Memory B cell (primary cell): ENCODE measurements at places on chromosomes 16 and 17.

GRCh38 chr17:73482894-73483293 is 161.4 kb downstream of the SDK2 start:
- no peak for DNase-seq

GRCh38 chr16:14196011-14196410 is 124.9 kb downstream of the MRTFB start:
- DNase-seq = no peak

DNA sequence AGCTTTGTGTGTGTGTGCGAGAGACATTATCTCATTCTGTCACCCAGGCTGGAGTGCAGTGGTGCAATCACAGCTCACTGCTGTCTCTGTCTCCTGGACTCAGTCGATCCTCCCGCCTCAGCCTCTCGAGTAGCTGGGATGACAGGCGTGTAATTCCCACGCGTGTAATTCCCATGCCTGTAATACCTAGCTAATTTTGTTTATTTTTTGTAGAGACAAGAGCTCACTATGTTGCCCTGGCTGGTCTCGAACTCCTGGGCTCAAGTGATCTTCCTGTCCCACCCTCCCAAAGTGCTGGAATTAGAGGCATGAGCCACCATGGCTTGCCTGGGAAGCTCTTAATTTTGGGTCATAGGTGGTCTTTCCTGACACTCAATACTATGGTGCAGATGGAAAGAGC is 205.3 kb upstream of the TNRC6C start:
- no peak for DNase-seq

GRCh38 chr16:84514295-84514873 is 9.9 kb upstream of the MEAK7 start:
- no peak for DNase-seq

DNA sequence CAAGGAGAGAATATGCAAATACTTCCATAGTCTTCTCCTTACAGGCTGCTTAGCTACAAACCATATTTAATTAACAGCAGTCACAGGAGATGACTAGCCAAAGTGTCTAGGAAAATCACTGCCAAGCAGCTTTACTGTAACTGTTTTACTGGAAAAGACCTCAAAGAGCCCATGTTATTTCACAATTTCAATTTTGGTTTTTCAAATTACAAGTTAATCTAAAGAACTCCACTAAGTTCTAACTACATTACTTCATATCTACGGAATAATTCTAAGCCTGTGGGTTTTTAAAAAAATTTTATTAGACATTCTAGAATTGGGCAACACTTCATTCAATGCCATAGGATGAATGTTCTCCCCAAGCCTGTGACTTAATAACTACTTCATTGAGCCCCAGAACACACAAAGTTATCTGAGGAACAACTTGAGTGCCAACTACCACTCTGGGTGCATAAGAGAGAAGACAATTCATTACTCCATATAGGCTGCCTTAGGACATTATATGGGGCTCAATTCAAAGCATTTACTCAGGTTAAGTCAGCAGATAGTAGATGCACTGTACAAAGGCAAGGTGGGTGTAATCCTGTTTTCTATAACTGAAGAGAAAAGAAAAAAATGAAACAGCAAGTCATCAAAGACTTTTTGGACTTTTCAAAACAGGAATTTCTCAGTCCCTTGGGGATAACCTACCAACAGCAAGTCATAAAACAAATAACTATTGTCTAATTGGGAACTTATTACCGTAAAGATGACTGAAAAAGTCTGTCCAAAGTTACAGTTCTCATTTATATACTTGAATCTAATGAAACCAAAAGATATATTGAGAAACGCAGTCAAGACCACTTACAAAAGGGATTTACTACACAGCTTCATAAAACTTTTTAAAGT is 33.0 kb downstream of the STAT3 start:
- DNase-seq = no peak

DNA sequence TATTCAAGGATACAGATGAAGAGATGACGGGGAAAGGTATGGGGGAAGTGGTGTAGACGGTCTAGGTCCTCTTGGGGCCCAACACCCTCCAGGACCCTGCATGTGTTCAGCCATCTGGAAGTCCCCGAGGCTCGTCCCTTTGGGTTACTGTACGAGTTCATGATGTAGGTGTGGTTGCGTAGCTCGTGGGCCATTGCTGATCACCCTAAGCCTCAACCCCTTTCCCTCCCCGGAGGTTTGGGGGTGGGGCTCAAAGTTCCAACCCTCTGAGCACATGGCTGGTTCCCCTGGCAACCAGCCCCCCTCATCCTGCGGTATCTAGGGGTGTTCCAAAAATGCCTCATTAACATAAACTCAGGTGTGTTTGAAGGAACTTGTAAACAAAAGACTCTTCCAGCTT is 98.8 kb upstream of the METRNL start:
- no peak for DNase-seq

DNA sequence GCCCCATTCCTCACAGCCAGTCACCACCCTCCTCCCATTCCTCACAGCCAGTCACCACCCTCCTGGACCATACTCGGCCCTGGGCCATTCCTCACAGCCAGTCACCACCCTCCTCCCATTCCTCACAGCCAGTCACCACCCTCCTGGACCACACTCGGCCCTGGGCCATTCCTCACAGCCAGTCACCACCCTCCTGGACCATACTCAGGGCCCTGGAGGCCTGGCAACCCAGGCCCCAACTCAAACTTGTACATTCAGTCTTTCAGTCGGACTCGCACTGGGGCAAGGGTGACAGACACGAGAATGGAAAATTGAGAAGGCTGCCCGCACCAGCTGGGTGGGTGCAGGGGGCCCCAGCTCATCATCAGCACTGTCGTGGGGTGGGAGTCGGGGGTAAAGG is 30.4 kb upstream of the FOXK2 start:
- DNase-seq = no peak

- DNase-seq = no peak
These were observed 24.0 kb downstream of the PDIA2 start for GRCh38 chr16:306911-307370.

DNA sequence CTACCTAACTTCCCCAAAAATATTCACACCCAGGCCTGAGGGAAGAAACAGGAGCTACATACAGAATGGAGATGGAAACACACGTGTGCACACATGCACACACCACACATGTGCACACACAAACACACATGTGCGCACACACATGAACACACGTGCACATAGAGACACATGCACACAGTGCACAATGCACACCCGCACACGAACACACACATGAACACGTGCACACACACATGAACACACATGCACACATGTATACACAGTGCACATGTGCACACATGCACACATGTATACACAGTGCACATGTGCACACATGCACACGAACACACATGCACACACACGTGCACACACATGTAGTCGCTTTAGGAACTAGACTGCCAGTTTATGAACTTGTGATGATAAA is 18.8 kb downstream of the CA5A start:
- no peak for DNase-seq

DNA sequence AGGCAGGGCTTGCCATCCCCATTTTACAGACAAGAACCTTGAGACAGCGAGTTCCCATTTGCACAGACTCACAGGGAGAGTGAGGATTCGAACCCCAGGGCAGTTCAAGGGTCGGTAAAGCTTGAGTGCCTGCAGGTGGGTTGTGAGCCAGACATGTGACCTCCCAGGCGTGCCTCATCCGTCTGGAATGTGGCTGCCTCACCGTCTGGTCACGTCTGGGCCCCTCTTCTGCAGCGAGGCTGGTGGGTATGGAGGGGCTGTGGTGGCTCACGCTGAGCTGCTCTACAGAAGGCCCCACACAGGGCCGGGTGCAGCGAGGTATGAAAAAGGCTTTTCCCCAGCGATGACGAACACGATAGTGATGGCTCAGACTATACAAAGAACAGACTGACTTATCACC is 35.8 kb upstream of the LHX1 start:
- no peak for DNase-seq

DNA sequence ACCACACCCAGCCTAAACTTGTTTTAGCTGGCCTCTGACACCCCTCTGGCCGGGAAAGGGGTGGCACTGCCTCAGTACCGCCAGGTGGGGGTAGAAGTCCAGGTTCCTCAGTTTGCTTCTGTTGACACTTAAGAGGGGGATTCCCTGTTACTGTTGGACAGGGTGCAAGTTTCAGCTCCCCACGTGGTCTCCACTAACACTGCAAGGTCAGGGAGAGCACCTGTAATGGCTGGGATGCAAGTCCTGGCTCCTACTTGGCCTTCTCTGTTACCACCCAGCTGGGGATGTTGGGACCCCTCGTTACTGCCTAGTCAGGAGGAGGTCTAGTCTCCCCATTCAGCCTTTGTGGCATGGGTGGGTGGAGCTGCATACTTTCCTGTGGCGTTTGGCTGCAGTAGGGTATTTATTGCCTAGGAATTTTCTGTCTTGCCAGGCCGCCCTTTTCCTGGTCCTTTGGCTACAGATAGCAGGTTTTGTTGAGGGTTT is 10.6 kb upstream of the MFAP4 start:
- no peak for DNase-seq

GRCh38 chr16:29303520-29303919 is 103.0 kb downstream of the NPIPB11 start:
- DNase-seq = no peak

DNA sequence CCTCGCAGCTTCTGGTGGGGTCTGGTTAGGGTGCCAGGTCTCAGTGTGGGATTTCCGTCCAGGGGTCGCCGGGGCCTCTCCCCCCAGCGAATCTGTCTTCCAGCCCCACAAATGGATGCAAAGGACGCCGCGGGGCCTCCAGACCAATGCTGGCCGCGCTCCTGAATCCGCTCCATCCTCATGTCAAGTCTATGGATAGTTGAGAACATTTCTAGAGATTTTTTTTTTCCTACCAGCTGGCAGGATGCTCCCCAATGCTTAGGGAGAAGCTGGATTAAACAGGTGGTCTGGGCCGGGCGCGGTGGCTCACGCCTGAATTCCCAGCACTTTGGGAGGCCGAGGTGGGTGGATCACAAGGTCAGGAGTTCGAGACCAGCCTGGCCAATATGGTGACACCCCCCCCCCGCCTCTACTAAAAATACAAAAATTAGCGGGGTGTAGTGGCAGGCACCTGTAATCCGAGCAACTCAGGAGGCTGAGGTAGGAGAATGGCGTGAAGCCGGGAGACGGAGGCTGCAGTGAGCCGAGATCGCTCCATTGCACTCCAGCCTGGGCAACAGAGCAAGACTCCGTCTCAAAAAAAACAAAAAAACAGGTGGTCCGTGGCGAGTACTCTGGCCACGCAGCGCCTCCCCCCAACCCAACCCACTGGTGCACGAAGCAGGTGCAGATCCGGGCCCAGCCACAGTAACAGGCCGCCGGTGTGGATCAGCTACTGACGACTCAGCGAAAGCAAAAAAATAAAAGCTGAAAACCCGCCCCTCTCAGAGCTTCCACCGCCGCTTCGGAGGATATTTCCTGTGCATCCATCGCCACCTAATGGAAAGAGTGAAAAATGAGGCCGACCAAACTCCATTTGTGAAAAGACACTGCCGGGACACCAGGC is 1.1 kb upstream of the NXN start:
- DNase-seq = peak; percentile 73

DNA sequence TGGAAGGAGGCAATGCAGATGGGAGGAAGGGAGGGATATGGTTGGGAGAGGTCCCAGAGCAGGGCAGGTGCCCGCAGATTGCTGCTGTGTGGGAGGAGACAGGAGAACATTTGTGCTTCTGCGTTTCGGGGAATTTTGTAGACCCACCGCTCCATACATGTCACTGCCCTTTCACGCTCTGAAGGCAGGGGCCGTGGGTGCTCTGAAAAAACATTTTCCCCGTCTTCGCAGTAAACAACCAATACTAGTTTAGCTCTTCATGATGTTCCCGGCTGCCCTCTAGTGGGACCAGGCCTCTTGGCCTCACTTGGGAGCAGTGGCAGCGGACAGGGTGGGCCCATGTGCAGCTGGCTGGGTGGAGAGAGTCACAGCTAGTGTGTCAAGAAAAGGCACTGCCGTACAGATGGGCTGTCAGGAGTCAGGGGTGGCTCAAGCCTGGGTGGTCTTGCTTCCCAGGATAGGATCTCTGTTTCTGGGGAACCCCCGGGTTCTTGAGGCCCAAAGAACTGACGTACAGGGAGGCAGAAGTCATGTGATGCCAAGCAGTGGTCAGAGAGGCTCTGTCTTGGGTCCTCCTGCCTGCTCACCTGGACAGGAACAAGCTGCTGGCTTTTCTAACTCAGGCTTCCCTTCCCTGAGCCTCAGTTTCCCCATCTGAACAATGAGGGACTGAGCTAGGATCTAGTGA is 46.5 kb upstream of the CPNE2 start:
- peak; percentile 61 for DNase-seq

DNA sequence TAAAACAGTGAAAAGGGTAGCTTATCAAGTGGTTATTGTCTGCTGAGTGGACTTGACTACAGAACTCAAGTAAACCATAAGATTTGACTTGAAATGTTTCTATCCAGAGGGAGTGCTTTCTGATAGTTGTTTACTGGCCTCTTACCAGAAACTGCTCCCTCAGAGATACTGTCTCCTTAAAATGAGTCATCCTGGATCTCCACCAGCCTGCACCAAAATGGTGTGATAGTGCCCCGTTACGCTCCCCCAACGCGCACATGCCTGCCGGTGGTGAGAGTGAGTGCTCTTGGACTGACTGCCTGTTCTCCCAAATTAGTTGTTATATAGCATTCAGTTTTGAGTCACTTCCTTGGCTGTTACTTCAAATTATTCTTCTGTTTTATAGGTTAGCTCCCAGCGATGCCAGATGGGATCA is 22.9 kb downstream of the PRCD start:
- no peak for DNase-seq

DNA sequence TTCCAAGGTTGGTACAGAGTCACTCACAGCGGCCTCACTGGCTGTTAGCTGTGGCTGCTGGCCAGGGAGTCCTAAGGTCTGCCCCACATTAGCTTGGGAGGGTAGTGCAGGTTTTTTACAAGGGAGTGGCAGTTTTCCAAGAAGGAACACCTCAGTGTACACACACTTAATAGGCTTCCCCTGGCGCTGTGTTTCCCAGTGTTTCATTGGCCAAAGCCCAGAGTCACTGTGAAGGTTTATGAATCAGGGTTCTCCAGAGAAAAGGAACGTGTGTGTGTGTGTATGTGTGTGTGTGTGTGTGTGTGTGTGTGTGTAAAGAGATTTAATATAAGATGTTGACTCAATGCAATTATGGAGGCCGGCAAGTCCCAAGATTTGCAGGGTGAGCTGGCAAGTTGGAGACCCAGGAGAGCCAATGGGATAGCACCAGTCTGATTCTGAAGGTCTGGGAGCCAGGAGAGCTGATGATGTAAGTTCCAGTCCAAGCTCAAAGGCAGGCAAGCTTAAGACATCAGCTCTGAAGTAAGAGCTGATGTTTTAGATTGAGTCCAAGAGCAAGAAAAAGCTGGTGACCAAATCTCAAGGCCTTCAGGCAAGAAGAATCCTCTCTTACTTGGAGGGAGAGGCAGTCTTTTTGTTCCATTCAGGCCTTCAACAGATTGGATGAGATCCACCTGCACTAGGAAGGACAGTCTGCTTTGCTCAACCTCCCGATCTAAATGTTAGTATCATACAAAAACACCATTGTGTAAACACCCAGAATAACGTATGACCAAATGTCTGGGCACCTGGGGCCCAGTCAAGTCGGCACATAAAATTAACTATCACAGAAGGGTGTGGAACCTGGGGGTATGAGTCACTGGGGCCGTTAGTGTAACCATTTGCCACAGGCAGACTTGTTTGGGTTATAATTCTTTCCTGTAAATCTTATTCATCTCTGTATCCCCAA is 206.8 kb downstream of the PRKCA start:
- DNase-seq = no peak
